Activated gamma-delta T cell treated with Interleukin-2 at 50 U/mL for 16 hours (primary cell): ENCODE measurements at places on chromosomes 7 and 10.

DNA sequence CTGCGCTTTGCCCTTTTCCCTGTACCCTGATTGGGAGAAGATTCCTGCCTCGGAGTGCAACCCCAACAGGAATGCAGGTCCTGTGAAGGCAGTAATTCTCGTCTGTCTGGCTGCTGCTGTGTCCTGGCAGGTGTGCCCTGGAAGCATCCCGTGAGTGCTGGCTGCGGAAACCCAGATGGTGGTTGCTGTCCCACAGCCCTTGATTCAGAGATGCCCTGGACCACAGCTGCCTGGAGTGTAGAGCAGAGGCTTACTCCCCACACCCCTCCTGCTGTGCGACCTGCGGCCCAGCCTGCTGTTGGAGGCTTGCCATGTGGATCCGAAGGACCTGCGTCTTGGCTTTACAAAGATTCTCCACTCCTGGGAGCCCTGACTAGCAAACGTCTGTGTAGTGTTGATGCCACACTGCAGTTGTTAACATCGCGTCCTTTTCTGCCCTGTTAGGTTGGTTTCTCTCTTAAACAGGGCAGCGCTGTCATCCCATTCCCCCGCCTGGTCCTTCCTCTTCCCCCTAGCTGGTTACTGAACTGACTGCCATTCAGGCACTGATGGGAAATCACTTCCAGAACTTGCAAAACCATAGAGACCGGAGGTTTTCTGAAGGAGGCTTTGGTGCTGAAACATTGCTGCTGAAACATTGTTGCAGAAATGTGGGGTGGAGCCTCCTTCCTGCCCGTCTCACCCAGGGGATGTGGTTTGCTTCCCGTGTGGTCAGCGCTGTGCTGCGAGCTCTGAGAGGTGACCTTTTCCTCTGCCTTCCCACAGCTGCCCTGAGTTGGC is 53.3 kb downstream of the DNAJB6 start:
- DNase-seq, result peak; percentile 23

DNA sequence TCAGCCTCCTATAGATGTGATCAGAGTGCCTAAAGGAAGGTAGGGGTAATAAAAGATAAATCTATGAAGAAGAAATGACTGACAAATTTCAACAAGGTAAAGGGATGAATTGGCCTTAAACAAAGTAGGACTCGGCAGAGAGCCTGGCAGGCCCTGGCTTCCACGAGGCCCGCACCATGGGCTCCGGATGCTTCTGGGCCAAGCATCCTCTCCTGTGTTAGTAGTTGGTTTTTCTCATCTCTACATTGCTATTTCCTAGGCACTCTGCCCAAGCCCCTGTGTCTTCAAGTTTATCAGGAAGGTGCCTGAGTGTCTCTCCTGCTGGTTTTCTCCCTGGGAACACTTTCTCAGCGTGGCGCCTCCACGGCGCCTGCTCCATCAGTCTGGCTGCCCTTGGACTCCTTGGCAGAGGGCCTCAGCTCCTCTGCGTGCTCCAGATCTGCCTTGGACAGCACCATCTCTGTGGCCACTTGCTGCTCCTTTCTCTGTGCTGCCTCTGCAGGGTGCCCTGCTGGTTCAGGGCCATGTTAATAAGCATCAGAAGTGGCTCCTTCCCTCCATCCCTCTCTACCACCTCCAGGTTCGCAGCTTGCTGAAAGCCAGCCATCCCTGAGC is 413.3 kb upstream of the DPP6 start:
- no peak for DNase-seq

- no peak for DNase-seq
Measured at GRCh38 chr7:112433289-112433688, 17.0 kb upstream of the IFRD1 start.

DNA sequence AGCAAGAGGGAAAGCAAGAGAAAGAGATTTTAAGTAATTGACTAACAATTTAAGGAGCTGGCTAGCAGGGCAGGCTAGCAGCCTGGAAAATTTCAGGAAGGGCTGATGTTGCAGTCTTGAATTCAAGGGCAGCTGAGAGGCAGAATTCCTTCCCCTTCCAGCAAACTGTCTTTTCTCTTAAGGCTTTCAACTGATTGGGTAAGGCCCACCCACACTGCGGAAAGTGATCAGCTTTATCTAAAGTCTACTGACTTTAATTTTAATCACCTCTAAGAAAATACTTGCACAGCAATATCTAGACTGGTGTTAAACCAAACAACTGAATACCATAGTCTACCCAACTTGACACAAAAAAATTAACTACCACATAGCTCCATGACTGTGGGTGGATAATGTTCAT is 303.9 kb downstream of the FZD1 start:
- DNase-seq, result no peak

GRCh38 chr10:92290837-92291615 is at the start of the genes CPEB3 and MARCHF5:
TSS of gene CPEB3 (minus strand) at chr10:92291078. CDS start at chr10:92240350, 50,728 bp downstream.
TSS of gene MARCHF5 (plus strand) at chr10:92291167. CDS start at chr10:92291495, 328 bp downstream.
- peak; percentile 87 for DNase-seq

DNA sequence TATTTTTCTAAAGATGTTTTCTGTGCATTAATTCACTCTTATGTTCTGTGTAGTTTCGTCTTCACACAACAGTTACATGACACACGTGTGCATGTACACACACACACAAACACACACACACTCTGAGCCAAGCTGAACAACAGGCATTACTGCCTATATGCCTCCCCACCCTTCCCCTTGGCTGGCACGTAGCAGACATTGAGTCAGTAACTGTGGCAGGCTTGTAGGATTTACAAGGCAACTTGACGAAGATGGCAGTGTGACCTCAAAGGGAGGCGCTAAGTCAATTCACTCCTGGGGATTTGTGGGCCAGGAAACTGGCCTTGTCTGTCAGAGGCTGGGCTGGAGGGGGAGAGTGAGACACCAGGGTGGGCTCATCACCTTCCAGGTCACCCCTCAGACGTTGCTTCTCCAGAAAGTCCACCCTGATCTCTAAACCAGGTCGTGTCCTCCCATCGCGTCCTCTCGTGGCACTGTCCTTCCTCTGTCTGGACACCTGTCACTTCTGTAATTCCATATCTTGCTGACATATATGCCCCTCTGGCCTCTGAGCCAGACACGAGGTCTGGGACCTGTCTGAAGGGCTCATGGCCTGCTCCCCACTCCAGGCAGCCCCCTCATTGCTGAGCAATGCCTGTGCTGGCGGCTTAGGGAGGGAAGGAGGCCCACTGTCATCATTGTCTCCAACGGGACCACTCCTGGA is 41.1 kb upstream of the INPP5A start:
- DNase-seq, result no peak

- DNase-seq, result no peak
Measured at GRCh38 chr10:980468-981093, 7.7 kb upstream of the GTPBP4 start.
